ENCODE measurements at places on chromosomes 3 and 15.

GRCh38 chr15:66905954-66906353, 159.4 kb upstream of the SMAD3 start:
- DNase-seq = no peak

- no peak for DNase-seq
Measured at GRCh38 chr3:135083756-135084155, 288.7 kb downstream of the EPHB1 start.

GRCh38 chr15:72737723-72738122, 45.8 kb downstream of the ADPGK start:
- no peak for DNase-seq

- no peak for DNase-seq
Measured at GRCh38 chr3:59531994-59532393, 482.2 kb upstream of the CFAP20DC start.

DNA sequence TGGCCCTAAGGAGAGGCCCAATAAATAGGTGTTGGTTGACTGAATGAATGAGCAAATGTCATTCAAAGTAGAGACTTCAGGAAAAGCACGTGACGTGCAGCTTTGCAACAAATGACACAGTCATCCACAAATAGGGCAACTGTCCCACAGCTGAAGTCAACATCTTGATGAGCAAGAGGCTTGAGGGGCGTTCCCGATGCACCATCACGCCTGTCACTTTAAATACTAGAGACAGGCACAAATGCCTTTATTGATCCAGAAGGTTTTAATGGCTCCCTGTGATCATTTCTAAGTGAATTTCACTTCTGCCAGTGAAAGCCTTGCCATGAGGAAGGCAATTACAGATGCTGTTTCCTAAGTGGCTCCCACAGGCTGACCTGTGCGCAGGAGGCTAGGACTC, 43.6 kb downstream of the ABTB1 start:
- no peak for DNase-seq

DNA sequence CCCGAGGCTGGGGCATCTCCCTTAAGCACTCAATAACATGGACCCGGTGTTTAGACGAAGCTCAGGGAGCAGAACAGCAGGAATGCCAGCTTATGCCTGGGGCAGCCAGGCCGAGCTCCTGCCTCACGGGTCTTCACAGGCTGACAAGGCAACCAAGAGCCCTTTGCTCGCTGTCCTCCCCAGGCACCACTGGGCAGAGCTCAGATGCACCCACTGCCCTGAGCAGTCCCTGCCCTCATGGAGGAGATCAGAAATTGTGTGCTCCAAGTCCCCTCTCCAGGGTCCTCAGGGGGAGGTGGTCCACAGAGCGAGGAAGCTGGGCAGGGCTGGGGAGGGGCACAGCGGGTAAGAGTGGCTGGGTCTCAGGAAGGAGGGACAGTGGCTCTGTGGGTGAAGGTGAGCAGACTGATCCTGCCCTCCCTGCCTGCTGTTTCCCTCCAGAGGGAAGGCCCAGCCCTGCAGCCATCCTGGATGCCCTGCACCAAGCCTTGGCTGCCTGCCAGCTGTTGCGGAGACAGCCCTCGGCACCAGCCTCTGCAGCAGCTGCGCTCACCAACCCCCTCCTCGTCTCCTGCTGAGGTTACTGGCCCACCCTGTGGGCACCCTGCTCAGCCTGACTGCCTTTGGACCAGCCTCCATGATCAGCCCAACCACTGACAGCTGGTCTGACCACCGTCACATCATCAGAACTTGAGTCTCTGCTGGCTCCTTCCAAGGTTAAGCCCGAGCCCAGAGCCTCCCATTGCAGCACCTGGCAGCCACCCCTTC, 21.1 kb upstream of the GP9 start:
- no peak for DNase-seq

Data from stimulated activated CD8-positive, alpha-beta memory T cell treated with anti-CD3 and anti-CD28 coated beads, Interleukin-4, amount 100 ng/mL, for 1 hour (primary cell).